ENCODE measurements at places on chromosomes 2 and 18.

- DNase-seq = no peak
Observed at GRCh38 chr2:189763908-189764661, 1.5 kb upstream of the OSGEPL1 start.

DNA sequence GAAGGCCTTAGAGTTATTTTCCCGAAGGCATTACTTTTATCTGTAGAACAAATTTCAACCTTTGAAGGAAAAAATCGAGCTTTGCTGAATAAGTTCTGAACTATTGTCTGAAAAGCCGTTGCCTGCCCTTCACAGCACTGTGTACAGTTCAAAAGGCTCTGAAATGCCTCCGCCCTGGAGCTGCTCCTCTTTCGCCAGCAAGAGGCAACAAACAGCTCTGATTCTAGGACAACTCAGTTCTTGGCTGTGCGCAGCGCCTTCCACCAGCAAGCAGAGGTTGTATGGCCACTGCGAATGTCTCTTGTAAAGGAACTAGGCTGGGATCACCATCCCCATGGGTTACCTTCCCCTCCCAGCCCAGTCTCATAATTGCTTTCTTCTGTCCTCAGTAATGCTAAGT is 308.5 kb downstream of the GBX2 start:
- no peak for DNase-seq

GRCh38 chr2:231306791-231307393 is 88.6 kb upstream of the B3GNT7 start:
- DNase-seq = no peak

GRCh38 chr2:159595410-159596046 is 20.8 kb downstream of the BAZ2B start:
- DNase-seq = no peak

GRCh38 chr18:43046322-43046721 is 69.2 kb downstream of the RIT2 start:
- no peak for DNase-seq

DNA sequence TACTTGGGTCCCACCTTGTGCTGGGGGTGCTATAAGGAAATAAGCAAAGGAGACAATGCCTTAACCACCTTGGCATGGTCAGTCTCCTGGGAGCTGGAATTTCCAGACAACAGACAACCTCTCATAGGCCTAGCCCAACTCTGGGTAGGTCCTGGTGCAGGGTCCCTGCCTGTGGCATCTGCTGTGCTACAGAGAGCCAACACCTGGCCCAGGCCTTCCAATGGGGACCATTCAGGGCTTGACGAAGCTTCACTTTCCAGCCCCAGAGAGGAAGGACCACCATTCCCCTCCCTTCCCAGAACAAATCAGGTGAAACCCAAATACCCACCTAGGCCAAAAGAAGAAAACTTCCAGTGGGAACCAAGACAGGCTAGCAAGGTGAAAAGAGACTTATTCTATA is 82.8 kb downstream of the SMAD7 start:
- DNase-seq = no peak

- no peak for DNase-seq
Observed at GRCh38 chr2:62292190-62292589, 96.3 kb downstream of the B3GNT2 start.

DNA sequence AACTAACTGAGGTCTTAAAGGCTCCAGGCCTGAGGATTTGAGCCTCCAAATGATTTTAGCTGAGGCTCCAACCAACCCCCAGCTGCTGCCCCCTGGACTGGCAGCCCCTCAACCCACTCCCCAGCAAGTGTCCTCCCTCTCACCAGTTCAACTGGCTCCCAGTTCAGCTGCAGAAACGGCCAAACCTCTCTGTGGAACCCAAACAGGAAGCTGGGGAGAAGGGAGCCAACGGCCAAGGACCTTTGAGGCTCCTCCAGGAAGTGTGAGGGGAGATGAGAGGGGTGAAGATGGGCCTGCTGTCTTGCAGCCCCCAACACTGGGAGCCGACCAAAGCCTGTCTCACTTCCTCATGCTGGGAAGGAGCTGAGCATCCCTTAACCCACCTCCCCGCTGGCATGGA is 24.9 kb downstream of the ZFP36L2 start:
- DNase-seq = no peak

DNA sequence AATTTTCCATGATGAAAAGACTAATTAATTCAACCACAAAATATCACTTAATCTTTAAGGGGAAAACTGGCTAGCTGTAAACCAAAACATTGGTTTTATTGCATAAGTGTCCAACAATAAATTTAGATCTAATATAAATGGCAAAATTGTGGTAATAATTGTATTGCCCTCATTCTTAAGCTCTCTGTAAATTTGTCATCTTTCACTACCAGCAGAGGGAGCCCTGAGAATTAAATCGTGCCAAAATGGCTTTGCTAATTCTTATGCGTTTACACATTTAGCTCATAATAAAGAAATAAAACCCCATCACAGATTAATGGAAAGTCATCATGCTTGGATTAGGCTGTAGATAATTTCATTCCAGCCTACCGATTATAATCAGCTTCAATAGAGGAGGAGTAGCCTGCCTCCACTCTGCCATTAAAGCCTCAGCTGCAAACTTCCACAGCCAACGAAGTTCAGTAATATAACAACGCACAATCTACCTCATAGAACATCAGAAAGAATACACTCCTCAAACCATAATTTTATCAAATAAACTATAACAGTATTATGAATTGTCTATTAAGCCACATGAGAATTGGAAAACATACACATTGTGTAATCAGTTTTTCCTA is 70.0 kb upstream of the ATP5MC3 start:
- peak; percentile 17 for DNase-seq

DNA sequence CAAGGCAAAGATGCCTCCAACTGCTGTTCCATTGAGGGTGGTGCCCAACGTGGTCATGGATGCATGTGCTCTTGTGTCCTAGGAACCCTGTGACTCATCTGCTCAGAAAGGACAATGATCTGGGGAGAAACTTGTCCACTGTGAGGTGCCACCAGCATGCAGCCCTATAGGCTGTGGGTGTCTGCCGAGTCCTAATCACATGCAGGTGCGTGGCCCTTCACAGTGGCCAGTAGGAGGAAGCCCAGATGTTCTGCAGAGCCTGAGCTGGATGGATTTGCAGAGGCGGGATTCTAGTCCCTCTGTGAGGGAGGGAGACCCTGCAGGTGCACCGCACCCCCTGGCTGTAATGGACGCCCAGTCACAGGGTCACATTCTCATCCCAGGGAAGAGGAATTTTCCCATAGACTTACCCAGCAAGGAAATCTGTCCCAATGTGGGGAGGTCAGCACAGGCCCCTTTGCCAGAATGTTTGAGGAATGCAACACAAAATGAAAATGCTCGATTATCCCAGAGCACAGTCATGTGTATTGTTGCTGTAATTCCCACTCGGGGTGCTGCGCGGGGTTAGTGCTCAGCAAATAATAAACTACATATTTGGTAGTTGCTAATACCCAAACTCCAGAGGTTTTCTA is 13.9 kb downstream of the GDF7 start:
- no peak for DNase-seq

GRCh38 chr18:50720325-50720674 is 99.5 kb downstream of the MRO start:
- no peak for DNase-seq

GRCh38 chr2:242035858-242036652 is 166.5 kb downstream of the RTP5 start:
- no peak for DNase-seq

- DNase-seq = no peak
Observed at GRCh38 chr2:240159251-240159839, 18.9 kb upstream of the OTOS start.

DNA sequence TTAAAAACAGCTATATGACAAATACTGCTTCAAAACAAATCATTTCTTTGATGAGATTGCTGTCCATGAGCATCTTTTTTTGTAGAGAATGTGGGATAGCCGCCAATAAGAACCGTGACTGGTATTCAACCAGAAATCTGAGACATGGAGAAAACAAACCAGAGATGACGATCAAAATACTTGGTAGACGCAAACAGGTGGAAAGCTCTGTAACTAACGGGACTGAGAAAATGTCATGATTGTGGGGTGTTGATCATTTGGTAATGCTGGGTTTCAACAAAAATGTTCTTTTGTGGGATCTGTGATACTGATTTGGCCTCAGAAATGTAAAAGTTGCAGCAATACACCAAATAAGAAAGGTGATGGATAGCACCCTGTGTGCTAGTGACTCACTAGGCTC is 364.8 kb downstream of the NYAP2 start:
- DNase-seq = no peak

GRCh38 chr18:24949908-24950307 is 402.1 kb downstream of the ZNF521 start:
- no peak for DNase-seq

DNA sequence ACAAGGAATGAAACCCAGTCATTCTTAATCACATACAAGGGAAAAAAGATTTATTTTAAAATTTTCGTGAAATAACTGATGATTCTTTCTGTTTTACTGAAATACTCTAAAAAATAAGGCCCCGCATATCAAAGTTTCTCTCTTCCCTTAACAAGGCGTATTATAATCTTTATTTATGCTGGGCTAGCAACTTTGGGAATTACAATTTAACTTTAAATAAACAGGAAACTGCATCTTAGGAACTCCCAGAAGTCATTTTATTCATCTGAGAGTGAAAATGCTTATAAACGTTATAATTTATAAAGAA is 166.7 kb downstream of the TCF4 start:
- DNase-seq = no peak

DNA sequence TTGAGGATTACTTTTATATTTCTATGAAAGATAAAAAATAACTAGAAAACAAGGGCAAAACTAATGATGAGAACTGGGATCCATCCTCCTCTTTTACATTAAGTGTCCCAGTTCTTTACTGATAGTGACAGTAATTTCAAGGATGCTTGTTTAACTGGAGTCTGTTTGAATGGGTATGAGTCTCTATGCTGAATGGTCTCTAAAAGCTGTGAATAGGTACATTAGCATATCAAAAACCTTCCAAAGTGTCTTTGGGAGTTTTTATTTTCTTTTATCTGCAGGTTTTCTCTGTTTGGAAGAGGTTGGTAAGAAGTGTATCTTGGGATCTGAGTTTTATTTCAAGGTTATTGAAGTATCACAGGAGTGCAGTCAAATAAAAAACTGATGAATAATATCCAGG is 30.0 kb downstream of the DSEL start:
- no peak for DNase-seq

GRCh38 chr18:60092073-60092472 is 192.3 kb downstream of the PMAIP1 start:
- DNase-seq = no peak

DNA sequence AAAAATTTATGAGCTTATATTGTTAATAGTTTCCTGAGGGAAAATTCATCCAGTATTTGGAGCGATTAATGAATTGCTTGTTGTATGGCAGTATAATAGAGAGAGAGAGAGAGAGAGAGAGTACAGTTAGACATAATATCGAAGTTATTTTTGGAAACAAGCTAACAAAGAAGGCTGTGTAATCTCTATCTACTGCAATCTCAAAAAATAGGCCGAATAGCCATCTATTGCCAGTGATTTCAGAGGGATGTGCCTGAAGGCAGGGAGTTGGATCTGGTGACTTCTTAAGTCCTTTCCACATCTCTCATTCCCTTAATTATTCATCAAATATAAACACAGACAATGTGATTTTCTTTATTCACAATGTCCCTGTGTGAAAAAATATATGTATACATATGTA is 433.1 kb upstream of the RAB12 start:
- no peak for DNase-seq

GRCh38 chr2:132977812-132978529 is 308.0 kb upstream of the LYPD1 start:
- DNase-seq = no peak

GRCh38 chr18:34911661-34912384 is 129.4 kb upstream of the MAPRE2 start:
- no peak for DNase-seq

GRCh38 chr2:181185421-181185820 is 205.0 kb downstream of the UBE2E3 start:
- no peak for DNase-seq

GRCh38 chr2:214006601-214007000 is 404.3 kb upstream of the VWC2L start:
- no peak for DNase-seq

DNA sequence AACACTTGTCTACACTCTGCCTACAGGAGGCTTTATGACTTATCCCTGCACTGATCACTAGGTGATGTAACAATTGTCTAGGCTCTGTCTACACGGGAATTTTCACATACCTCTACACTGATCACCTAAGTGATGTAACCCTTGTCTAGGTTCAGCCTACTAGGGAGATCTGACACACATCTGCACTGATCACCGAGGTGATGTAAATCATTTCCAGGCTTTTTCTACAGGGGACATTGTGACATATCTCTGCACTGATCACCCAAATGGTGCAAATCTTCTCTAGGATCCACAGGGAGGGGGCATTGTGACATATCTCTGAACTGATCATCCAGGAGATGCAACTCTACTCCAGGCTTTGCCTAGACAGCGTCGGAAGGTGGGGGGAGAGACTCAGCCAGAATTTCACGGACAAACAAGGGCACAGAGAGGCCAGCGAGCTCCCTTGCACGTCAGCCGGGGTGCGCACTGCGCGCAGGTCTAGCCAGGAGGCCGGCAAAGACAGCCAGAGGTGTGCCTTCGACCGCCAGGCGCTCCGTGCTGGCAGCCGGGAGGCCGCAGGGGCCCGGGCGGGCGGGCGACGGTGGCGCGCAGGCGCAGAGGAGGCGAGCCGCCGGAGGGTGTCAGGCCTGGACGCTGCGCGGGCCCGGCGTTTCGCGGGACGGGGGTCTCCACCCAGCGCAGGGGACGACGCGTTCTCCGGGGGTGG is 46.9 kb upstream of the USP14 start:
- peak; percentile 78 for DNase-seq

GRCh38 chr2:157172866-157173578 is 84.5 kb upstream of the GALNT5 start:
- no peak for DNase-seq

DNA sequence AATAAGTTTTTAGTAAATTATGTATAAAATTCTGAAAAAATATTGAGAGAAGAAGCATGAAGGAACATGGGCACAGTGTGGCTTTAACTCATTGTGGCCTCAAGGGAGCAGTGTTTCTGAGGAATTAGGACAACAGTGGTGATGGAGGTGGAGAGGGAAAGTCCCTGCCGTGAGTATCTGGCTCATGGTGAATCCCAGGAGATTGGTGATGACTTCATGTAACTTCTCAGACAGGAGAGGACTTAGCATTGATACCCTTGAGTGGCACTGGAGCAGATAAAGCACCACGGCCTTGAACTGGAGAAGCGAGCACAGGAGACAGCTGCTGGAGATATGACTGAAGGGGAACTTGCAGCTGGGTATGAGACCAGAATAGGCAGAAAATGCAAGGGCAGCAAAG is 35.0 kb upstream of the LRP1B start:
- no peak for DNase-seq

GRCh38 chr2:37809931-37810570 is 115.0 kb upstream of the RMDN2 start:
- no peak for DNase-seq

GRCh38 chr2:191664823-191665677 is 12.9 kb upstream of the NABP1 start:
- no peak for DNase-seq

GRCh38 chr2:1193801-1194200 is 219.5 kb upstream of the TPO start:
- DNase-seq = no peak
